AG10803 (cell line): ENCODE measurements at places on chromosomes 4 and X.

DNA sequence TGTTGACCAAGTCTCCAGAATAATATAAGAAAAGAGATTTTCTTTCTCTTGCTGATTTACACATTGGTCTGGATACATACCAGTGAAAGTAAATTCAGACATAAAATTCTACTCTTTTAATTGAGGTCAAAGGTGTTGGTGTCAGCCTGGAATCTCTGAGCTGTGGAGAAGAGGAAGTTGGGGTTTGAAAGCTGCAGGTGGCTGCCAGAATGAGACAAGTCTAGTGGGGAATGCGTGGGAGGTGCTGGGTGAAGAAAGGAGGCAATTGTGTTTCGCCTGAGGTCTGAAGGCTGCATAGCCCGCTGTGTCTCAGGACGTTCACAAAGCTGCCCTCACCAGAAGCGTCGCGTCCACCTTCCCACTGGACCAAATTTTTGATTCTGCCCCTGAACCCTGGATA is 31.2 kb downstream of the PHEX start:
- DNase-seq, result no peak

- peak; percentile 98 for DNase-seq
Observed at GRCh38 chr4:5747738-5748375, 36.9 kb downstream of the EVC start.

GRCh38 chr4:24144381-24144780 is 254.5 kb upstream of the PPARGC1A start:
- no peak for DNase-seq

- no peak for DNase-seq
Observed at GRCh38 chr4:125983168-125983567, 668.4 kb downstream of the FAT4 start.

- peak; percentile 88 for DNase-seq
Observed at GRCh38 chr4:40763228-40763716, 13.5 kb downstream of the NSUN7 start.

DNA sequence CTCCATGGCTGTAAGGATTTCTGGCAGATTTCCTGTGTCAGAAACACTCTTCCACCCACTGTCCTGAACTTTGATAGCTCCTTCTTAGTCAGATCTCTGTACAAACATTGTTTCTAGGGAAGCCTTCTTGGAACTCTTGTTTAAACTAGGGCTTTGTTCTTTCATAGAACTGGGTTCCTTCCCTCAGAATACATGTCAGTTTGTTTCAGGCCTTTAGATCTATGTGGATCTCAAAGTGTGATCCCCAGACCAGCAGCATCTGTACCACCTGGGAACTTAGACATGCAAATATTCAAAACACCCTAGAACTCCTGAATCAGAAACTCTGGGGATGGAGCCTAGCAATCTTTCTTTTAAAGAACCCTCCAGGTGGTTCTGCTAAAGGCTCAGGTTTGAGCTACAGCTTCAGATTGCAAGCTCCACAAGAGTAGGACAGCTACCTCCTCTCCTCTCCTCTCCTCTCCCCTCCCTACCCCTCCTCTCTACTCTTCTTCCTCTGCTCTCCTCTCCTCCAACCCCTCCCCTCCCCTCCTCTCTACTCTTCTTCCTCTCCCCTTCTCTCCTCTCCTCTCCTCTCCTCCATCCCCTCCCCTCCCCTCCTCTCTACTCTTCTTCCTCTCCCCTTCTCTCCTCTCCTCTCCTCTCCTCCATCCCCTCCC is 12.7 kb downstream of the RASSF6 start:
- no peak for DNase-seq

DNA sequence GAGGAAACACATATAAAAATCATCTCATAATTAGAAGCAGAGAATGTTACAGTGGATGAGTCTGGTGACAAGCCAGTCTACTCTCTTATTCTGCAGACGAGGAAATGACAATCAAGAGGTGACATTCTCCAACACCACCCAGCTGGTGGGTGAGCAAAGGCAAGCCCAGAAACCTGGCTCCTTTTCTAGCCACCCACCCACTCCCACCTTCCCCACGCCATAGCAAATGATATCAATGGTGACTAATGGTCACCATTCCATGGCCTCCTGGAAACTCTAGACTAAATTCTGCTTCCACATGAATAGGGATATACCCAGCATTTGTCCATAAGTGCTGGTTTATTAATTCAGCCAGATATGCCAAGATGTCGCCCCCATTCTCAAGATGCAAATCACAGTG is 10.7 kb downstream of the SEL1L3 start:
- no peak for DNase-seq

DNA sequence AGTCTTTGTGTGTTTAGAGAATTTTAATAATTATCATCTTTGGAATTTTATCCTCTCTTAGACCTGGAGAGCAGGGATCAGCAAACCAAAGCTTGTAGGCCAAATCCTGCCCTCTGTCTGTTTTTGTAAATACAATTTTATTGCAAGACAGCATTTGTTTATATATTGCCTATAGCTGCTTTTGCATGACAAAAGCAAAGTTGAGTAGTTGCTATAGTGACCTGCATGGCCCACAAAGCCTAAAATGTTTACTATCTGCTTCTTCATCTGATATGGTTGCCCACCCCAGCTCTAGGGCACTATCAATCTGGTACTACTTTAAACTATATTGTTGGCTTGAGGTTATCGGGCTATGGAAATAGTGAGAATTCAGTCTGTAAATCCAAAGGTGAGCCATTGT is 80.3 kb downstream of the GPAT3 start:
- no peak for DNase-seq

DNA sequence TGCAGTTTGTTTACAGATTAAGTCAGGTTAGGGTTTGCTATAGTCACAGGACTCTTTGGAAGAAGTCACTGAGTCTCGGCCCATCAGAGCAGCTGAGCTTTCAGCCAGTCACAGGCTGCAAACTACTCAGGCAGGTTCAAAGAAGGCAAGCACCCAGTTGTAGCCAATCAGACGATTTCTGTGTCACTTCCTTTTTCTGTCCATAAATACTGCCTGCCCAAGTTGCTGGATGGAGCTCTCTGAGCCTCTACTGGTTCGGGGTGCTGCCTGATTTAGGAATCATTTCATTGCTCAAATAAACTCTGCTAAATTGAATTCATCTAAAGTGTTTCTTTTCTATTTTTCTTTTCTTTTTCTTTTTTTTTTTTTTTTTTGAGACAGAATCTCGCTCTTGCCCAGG is 7.3 kb upstream of the SH3BP2 start:
- no peak for DNase-seq

- peak; percentile 3 for DNase-seq
Observed at GRCh38 chr4:114109776-114110175, 130.3 kb upstream of the ARSJ start.

DNA sequence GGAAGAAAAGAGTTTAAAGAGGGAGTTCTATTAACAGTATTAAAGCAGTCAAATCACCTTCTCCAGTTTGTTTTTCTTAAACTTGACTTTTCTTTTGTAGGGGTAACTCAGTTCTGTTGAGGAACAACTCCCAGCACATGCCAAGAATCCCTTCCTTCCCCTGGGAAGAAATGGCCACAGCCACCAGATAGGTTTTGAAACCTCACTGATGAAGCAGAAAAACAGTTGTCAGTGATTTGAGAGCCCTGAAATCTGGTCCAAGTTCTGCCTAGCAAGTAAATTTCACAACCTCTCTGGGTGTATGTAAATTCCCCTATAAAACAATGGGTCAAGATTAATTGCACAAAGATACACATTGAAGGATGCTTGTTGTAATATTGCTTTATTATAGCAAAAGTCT is 167.1 kb downstream of the DHX15 start:
- peak; percentile 6 for DNase-seq

- no peak for DNase-seq
Observed at GRCh38 chr4:22634541-22635181, 58.1 kb upstream of the GBA3 start.

DNA sequence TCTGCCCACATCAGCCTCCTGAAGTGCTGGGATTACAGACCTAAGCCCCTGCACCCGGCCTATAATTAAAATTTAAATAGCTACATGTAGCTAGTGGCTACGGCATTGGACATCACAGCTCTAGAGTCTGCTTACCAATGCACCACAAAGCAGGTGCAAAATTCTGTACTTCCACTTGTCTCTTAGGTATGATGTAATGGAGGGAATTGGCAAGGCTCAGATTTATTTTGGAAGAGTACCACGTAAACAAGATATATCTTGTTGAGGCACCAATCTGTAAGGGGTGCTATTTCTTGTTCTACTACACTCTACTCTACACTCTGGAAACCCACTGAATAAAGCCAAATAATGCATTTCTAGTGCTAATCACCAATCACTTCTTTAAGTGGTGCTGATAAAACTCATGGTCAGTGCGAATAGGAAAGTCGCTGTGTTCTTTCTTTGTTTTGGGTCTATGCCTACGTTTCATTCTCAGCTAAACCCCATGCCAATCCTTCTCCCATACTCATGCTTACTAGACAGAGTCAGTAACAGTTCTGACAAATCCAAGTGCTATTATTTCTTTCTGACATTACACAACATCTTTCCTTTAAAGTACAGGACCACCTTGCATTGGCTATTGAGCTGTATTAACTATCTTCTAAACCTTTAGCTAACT is 92.3 kb downstream of the GC start:
- no peak for DNase-seq

DNA sequence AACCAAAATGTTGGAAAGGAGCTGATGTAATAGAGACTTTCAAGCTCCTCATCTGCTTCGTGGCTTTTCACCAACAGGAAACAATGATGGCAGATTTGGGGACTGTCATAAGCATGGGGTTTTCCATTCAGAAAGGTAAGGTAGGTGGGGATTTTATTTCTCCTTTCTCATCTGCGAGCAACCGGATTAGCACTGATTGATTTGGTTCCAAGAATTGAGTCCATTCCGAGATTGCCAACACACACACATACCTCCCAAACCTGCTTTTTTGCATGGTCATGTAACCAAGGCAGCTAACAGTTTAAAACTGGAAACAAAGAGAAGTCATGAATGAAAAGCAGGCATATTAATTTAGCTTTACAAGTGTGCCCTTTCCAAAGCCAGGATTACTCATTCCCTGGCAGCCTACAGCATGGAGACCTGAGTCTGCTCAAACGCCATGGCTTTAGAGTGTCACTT is 63.0 kb upstream of the LNX1 start:
- DNase-seq, result peak; percentile 85

DNA sequence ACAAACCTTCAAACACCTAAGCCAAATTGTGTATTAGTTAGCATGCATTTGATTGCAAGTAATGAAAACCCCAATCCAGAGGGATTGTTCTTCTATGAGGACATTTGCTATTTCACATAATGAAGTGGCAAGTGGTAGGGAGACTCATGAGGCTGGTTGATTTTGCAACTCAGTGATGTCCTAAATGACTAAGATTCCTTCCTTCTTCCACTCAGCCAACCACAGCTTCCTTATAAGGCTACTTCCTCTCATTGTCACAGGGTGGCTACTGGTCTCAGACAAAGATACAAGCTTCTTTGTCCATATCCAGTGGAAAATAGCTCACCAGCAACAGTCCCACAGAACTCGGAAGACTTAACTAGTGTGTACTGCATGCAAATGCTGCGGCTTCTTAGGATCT is 5.3 kb upstream of the OTC start:
- peak; percentile 72 for DNase-seq

GRCh38 chr4:150164055-150164454 is 85.8 kb downstream of the DCLK2 start:
- DNase-seq, result peak; percentile 70

- DNase-seq, result no peak
Observed at GRCh38 chr4:22573641-22574040, 57.8 kb upstream of the ADGRA3 start.

DNA sequence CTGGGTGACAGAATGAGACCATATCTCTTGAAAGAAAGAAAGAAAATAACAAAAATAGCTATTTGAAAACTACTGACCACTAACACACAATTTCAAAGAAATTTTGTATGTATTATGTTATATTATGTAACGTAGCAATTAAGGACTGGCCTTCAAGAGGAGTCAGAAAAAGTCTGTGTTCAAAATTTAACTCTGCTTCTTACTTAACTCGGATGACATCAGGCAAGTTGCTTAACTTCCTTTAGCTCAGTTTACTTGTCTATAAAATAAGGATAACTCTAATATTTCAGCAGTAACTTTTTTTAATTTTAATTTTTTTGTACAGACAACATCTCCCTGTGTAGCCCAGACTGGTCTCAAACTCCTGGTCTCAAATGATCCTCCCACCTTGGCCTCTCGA is 14.6 kb upstream of the PRSS12 start:
- no peak for DNase-seq

DNA sequence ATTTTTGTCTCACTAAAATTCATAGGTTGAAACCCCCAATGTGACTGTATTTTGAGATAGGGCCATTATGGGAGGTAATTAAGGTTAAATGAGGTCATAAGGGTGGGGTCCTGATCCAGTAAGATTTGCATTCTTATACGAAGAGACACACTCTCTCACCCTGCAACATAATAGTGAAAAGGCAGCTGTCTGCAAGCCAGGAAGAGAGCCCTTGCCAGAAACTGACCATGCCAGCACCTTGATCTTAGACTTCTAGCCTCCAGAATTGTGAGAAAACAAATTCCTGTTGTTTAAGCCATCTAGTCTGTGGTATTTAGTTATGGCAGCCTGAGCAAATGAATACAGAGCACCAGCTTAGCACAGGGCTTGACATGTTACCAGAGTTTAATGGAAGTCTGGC is 17.5 kb upstream of the IGSF1 start:
- DNase-seq, result no peak

GRCh38 chr4:8133897-8134563 is 24.6 kb downstream of the ABLIM2 start:
- no peak for DNase-seq

- DNase-seq, result no peak
Observed at GRCh38 chr4:42122237-42122636, 30.2 kb downstream of the BEND4 start.

GRCh38 chr4:115780268-115780667 is 666.8 kb upstream of the NDST4 start:
- DNase-seq, result no peak

GRCh38 chr4:22962295-22962694 is 269.6 kb downstream of the GBA3 start:
- DNase-seq, result peak; percentile 40

- DNase-seq, result peak; percentile 4
Observed at GRCh38 chrX:12488220-12488619, 303.0 kb upstream of the PRPS2 start.

GRCh38 chr4:189802884-189803283 is 137.8 kb upstream of the FRG1 start:
- no peak for DNase-seq

DNA sequence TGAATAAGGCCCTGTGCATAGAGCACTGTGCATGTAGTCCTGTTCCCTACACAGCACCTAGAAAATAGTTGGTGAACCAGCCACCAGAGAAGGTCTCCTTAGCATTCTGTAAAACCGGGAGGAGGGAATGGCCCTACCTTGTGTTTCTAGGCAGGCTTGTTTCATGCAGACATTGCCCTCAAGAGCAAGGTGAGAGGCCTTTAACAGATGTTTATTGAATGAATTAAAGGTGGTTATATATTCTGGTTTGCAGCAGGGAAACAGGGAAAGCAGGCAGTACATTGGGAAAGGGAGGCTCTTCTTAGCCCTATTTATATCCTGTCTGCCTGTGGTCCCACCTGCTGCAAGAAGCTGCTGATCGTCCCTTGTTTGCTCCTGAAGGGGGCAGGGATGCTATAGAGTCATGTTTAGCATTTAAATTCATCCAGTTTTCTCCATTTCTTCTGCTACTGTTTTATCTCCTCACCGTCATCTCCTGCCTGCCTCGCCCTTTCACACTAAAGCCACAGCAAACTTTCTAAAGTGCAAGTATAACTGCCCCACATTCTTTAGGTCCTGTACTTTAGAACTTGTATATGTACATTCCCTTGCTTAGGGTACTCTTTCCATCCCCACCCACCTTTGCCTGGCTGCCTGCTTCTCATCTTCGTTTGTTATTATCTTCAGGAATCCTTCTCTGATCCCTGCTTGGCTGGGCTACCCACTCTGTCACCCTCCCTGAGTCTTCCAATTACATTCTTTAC is 60.3 kb downstream of the EGF start:
- no peak for DNase-seq
